ENCODE measurements at places on chromosomes 7 and 10. TPM values are rescaled to one million over a fixed set of nuclear protein-coding genes. Genes with fewer than 3 reads are reported as not detected.
A peak's percentile ranks its signal among the peaks of the same experiment; 100 is the strongest.

Gene ASIC3
- 3.1 TPM for polyA plus RNA-seq

DNA sequence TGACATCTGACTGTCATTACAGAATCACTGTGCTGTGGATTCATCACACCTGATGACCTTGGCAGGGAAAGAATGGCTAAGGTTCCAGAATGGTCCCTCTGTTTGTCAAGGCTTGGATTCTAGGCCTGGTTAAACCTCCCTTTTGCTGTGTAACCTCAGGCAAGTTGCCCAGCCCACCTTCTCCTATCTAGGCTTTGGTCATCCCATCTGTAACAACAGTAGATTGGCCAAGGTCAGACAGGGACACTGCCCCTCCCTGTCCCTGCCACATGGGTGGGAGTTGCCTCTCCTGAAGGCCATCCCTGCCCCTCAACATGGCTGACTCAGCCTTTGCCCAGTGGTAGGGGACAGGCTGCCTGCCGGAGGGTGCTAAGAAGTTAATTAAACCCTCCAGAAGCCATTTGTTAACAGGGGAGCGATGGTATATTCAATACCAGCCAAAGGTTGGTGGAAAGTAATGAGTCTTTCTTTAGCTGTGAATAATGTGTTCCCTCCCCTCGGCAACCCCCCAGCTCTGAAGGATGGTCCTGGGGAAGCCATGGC is 149.8 kb upstream of the PCBD1 start:
- DNase-seq: no peak

Gene VWA2
- 0.17 TPM for polyA plus RNA-seq

DNA sequence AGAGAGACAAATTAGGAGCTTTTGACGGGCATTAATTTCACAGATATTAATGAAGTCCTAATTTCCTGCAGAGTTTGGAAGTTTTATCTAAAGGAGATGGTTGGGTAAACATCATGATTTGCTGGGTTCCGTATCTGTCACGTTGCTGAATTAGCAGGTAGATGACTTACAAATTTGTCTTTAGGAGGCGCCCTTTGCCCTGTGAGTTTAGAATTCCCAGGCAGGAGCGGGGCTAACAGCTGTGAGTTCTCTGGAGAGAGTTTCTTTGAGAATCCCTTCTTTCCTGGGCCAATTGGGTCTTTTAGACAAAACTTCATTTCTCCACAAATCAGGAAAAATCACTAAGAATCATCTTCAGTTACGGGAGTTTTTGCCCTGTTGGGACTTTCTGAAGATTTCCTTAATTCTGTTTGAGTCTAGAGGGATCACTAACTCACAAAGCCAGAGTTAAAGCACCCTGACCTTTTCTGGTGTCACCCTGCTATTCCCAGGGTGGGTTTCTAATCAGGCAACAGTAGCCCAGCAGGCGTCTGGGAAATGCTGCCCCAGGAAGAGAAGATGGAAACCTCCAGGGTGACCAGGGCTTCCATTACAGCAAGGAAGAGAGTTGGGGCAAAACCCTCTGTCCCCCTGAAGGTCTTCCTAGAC is 63.7 kb downstream of the PRKCQ start:
- DNase-seq: no peak

DNA sequence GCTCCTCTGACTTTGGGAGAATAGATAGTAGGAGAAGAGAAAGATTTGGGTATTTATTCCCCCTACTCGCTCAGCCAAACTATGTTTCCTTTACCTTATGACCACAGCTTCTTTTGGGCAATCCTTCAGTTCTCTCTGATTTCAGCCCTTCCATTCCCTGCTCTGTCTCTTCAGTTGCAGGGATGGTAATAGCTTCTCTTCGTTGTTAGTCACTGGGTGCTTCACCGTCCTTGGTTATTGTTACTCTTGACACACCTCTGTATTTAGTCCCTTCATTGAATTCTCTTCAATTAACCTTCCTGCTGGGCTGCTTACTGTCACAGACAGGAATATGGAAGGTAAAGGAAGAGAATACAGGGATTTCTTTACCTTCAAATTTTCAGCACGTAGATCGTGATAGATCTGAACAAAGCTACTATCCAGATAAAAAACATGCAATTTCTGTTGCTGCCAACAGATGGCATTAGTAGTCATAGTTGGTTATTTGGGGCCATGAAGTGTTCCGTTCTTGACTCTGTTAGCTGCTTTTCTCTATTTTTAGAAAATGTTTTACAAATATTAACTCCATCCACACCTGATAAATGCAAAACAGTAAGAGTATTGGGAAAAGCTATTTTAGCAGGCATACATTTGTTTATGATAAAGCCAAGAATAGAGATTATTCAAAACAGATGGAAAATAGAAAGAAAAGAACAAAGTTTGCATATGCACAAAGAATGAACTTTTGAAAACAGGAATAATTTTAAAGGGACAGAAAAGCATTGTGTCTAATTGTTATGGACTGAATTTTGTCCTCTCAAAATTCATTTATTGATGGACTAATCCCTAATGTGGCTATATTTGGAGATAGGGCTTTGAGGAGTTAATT is 14.0 kb upstream of the PTTG1IP2 start:
- DNase-seq: no peak

GRCh38 chr7:67392596-67393438 is 396.2 kb downstream of the TYW1 start:
- no peak for DNase-seq

DNA sequence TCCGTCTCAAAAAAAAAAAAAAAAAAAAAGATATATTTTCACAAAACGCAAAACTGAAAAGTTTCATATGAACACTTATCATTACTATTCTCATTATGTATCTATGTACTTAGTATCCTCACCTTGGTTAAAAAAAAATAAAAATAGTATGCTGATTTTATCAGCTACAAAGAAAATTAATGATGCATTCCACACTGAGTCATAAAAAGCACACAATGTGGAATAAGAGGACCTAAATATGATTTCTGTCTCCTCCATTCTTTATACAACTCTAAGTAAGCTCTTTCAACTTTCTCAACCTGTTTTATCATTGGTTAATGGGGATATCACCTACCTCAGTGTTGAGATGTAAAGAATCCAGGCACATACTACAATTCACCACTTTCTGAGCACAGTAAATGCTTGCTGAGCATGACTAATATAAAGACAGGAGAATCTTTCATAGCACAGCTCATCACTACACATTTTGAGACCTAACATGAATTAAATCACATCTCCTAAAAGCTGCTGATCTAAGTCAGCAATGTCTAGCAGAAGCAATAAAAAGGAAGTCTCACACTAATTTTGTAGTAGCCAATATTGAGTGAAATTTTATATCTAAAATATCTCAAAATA is 2.7 kb downstream of the SNX13 start:
- no peak for DNase-seq

Gene HOXA13
- 0.17 TPM for polyA plus RNA-seq

DNA sequence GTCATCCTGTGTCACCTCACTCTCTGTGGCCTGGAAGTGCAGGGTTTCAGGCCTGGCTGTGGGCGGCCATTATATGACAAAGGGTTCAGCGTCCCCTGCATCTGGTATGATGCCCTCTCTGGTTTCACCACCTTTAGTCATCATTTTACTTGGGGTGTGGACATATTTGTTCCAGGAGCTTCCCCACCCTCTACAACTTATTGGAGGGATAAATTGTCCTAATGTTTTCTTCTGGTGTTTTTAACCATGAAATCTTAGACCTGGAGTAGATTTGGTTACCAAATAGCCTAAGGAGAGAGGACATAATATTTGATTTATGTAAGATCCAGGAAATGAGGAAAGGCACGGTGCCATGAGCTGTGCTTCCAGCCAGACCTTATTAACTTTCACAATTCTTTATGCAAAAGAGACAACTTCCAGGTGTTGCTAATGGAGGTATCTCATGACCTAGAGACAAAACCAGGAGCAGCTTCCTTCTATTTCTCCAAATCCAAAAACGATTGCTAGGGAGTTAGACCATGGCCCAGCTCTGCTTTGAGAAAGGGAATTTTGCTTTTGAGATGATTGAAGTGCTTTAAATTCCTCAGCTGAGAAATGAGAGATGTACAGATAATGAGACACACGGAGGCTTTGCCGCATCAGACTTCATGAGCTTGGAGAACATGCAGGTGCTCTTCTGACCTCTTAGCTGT is 20.9 kb downstream of the WBP1L start:
- DNase-seq: peak; percentile 76

DNA sequence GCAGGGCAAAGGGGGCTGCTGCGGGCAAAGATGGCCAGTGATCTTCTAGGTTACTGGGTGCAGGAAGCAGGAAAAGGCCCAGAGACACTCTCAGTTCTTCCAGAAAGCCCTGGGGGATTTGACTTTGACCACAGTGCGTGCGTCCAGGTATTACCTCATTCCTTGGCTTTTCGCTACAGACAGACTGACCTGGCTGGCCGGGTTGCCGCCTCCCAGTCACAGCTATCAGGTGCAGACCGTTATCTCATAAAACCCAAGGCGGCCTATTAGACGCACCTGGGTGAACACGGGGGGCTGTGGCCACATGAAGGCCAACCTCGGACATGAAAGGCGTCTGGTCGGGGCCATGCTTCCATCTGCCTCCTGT is 80.3 kb downstream of the FOXL3 start:
- DNase-seq: no peak

Gene NEBL
- polyA plus RNA-seq: 13.8 TPM

Gene GPNMB
- 43.9 TPM for polyA plus RNA-seq

Gene EN2
- not detected for polyA plus RNA-seq

Gene ADAMTS14
- not detected for polyA plus RNA-seq

DNA sequence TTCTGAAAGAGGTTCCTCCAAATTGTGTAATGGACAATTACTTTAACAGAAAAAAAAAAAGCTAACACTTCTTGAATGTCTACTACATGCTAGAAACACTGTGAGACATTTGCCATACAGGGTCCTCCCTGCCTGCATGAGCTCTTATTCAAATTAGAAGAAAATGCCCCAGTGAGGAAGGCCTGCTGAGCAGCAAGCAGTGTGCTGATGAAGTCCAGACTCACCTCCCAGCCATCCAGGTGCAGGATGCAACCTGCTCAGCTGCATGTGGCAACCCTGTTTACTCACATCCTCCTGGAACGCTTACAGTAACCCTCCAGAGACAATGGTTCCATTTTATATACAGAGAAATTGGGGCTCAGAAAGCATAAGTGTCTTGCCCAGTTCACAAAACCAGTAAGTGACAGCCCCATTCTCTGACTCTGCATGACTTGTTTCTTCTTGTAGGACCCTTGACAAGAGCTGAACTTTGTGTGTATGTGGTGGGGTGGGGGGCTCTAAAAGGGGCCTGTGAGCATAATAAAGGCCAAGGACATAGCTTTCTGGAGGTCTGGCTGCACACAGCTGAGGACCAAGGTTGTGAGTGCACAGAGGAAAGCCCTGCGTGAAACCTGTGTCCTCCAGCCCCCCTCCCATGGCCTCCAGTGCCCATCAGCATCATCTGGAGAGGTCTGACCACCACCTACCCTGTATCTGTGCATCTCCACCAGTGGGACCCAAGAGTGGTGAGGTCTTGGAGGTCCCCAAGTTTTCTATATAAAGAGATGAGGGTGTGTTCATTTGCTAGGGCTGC is 387.8 kb downstream of the GRID1 start:
- no peak for DNase-seq

GRCh38 chr10:110784198-110784597 is 87.5 kb upstream of the PDCD4 start:
- DNase-seq: no peak

- DNase-seq: no peak
Observed at GRCh38 chr7:38938001-38938485, 29.1 kb upstream of the VPS41 start.

Gene TMEM236
- polyA plus RNA-seq: 0.09 TPM

DNA sequence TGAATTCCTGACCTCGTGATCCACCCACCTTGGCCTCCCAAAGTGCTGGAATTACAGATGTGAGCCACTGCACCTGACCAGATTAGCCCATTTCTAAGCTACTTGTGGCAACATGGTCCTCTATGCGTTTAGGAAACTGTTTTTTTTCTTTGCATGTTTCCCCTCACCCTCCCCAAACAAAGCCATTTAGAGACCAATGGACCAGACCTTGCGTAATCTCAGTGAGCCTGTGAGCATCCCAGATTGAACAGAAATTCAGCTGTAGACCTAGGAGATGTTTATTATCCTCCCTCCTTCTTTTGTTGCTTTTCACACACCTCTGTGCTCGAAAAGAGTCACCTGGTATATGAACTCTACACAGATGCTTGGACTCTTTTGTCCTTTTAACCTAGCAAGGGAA is 28.5 kb upstream of the CAMK1D start:
- no peak for DNase-seq

DNA sequence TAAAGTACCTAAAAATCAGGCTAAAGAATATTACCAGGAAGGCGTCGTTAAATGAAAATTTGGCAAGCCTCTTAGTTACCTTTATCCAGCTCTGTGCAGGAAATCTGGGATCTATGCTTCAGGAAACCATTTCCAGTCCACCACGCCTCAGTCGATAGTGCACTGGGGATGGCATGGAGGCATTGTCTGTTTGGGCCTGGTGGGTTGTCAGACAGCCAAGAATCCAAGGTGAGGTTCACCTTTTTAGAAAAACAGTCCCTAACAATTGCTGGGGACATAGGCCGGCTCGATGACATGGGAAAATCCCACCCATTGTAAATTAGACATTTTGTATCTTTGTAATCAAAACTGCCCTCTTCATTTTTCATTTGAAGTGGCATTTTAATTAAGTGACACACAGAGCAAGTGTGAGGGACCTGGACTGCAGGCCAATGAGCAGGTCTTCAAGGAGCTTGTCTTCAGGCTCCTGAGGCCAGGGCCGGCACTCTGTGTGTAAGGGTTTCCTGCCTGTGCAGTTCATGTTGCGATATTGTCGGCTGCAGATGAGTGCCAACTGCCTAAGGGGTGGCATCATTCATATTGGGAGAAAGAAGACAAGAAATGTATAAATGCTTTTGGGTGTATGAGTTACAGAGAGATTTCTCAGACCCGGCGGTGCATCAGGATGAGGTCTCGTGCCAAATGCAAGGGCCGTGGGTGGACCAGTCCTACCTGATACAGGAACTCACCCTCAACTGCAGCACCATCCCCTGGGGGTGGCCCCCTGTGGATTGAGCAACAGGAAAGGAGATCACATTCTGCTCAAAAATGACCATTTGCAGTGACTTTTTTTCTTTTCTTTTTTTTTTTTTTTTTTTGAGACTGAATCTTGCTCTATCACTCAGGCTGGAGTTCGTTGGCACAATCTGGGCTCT is 80.8 kb downstream of the PTPRE start:
- DNase-seq: no peak

DNA sequence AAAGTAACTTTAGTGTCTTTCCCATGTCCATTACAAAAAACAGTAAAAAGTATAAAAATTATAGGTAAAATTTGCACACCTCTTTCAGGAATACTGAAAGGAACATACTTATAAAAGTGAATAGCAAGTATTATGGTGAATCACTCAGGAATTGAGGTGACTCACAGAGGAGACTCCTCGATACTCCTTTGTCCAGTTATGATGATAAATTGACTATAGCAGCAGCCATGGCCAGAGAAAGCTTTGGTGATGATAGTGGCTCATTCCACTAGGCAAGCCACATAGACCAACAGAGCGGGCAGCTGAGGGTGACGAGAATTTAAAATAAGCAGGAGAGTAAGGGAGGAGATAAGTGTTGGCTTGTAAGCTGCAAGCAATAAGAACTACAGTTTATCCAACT is 1231.1 kb upstream of the CELF2 start:
- no peak for DNase-seq

Gene PCLO
- 4.0 TPM for polyA plus RNA-seq

Data from kidney (tissue), 22 donors.